ENCODE measurements at places on chromosomes 1 and 21.

GRCh38 chr1:168567007-168567406 is 9.4 kb upstream of the XCL1 start:
- H3K4me3 ChIP-seq = no peak overlapping the region
- DNase-seq = no peak
- no peaks in the 10 kb centered on the region for H3K36me3 ChIP-seq
- peaks cover under 1% of the 10 kb centered on the region for H3K4me1 ChIP-seq

- H3K27ac ChIP-seq = no peak overlapping the region
- DNase-seq = no peak
- no peaks in the 10 kb centered on the region for H3K4me1 ChIP-seq
- H3K27me3 ChIP-seq = peaks cover 18% of the 10 kb centered on the region
- H3K4me3 ChIP-seq = no peak overlapping the region
Observed at GRCh38 chr21:36004441-36004840, 55.9 kb downstream of the SETD4 start.

GRCh38 chr21:45016406-45017038 is 57.9 kb upstream of the ADARB1 start:
- H3K36me3 ChIP-seq = no peaks in the 10 kb centered on the region
- DNase-seq = no peak
- no peak overlapping the region for H3K27ac ChIP-seq
- no peak overlapping the region for H3K4me3 ChIP-seq
- peaks cover 12% of the 10 kb centered on the region for H3K4me1 ChIP-seq

DNA sequence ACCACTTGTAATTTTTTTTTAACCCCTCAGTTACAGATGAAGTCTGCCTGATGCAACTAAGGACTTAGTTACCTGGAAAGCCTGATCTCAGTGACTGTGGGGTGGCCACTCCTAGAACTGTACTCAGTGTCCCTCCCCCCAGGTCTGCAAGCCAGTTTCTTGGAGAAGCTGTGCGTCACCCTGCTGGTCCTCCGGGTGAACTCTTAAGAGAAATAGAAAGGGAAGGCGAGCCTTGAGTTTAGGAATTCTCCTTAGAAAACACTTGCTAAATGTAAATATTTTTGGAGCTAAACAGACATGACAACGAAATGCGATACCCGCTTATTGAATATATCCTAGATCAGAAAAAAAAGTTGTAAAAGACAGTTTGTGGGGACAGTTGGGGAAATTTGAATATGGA is 730 bp downstream of the SLC16A4 start:
- DNase-seq = no peak
- no peak overlapping the region for H3K4me3 ChIP-seq
- H3K27ac ChIP-seq = no peak overlapping the region
- H3K4me1 ChIP-seq = peaks cover 5% of the 10 kb centered on the region
- no peaks in the 10 kb centered on the region for H3K27me3 ChIP-seq

DNA sequence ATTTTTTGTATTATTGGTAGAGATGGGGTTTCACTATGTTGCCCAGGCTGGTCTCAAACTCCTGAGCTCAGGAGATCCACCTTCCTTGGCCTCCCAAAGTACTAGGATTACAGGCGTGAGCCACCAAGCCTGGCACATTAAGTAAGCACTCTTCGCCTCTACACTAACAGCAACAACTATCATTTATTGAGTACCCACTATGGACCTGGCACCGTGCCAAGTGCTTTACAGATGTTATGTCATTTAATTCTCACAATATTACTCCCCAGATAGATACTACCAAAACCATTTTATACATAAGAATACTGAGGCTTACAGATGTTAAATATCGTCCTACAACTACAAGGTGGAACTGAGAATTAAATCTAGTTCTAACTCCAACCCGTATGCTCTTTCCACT is 50.1 kb downstream of the TUT4 start:
- H3K36me3 ChIP-seq = peaks cover 43% of the 10 kb centered on the region
- no peaks in the 10 kb centered on the region for H3K27me3 ChIP-seq
- H3K4me3 ChIP-seq = no peak overlapping the region
- H3K27ac ChIP-seq = no peak overlapping the region
- H3K4me1 ChIP-seq = no peaks in the 10 kb centered on the region

- H3K27me3 ChIP-seq = peaks cover 7% of the 10 kb centered on the region
- H3K27ac ChIP-seq = no peak overlapping the region
- H3K36me3 ChIP-seq = no peaks in the 10 kb centered on the region
- no peaks in the 10 kb centered on the region for H3K4me1 ChIP-seq
- DNase-seq = no peak
Observed at GRCh38 chr1:63849149-63849548, 75.3 kb downstream of the ROR1 start.
